IMR-90 (cell line): ENCODE measurements at places on chromosomes 6 and 20. TPM values are rescaled to one million over a fixed set of nuclear protein-coding genes. Genes with fewer than 3 reads are reported as not detected.
A peak's percentile ranks its signal among the peaks of the same experiment; 100 is the strongest.

DNA sequence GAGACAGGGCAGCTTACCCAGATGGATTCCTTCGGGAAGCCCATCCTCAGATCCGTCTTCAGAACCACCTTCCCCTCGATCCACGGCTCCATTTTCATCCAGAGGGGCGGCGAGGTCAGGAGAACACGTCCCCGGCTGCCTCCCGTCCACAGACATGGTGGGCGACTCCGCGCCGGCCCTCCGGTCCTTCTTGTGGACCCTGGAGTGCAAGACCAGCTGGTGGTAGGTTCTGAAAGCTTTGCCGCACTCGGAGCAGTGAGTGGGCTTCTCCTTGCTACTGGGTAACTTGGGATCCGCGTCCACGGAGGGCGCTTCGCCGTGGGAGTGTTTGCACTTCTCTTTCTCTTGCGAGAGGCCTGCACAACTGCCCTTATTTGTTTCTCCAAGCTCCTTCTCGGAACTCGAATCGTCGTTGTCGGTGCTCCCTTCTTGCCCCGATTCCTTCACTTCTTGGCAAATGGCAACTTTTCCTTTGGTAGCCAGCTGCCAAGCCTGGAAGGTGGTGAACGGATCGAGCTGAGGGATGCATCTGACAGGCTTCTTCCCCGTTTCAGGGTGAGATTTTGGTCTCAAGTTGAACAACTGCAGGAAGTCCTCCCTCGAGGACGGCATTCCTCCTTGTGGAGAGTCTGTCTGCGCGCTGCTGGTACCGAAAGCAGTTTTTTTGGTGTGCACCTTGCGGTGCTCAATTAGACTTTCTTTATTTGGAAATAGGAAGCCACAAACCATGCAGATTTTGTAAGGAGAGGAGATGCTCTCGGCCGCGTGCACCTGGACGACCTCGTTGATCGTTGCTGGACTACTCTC, 12.0 kb downstream of the ZNF217 start:
- DNase-seq, result no peak

DNA sequence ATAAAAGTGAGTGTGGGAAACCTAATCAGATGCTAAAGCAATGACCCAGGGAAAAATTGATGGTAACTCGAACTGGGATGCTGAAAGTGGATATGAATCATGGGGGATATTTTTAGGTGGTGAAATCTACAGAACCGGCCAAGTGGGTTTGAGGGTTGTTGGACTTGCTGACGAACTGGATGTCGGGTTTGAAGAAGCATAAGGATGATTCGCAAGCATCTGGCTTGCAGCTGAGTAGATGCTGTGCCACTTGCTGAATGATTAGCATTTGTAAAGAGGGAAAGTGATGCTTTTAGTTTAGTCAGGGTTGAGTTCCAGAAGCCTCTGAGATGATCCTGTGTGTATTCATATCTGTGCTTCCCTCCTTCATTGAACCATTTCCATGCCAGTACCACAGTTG, 54.9 kb downstream of the UBR2 start:
- DNase-seq, result peak; percentile 83

DNA sequence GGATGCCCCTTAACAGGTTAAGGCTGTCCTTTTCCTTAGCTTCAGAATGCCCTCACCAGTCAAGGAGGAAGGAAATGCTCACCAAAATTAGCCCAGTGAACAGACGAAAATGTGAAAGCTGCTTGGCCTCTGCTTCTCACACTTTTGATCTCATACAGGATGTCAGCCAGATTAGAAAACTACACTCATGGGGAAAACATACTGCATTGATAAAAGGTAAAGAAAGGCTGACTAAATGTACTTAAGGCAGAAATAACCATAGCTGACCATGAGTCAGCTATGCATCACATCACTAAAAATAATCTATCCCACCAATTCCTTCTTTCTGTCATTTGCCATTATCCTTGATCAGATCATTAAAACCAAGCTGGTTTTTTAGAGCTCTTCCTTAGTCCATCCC, 198.4 kb upstream of the TENT5A start:
- DNase-seq, result peak; percentile 85

DNA sequence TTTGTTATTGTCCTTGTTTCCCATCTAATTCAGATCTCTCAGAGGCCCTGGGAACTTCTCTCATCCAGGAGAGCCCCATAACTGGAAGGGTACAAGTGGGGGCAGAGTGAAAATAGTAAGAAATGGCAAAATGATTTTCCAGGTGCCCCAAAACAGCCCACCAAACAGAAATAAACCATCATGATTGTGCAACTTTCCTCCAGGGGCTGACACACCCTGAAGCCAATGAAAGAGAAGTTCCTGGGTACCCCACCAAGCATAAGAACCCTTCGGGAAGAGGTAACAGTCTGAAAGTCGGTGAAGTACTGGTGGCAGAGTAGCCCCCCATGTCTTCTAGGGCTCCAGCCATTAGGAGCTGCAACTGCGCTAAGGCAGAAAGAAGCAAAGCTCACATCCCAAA, 282.0 kb downstream of the PTPRT start:
- DNase-seq, result no peak

- DNase-seq, result no peak
Measured at GRCh38 chr6:50891290-50891689, 72.6 kb downstream of the TFAP2B start.

GRCh38 chr6:43247114-43247999, 4.1 kb downstream of the TTBK1 start:
- peak; percentile 13 for DNase-seq

GRCh38 chr20:62583424-62583920, 58.8 kb upstream of the SLCO4A1 start:
- DNase-seq, result no peak

DNA sequence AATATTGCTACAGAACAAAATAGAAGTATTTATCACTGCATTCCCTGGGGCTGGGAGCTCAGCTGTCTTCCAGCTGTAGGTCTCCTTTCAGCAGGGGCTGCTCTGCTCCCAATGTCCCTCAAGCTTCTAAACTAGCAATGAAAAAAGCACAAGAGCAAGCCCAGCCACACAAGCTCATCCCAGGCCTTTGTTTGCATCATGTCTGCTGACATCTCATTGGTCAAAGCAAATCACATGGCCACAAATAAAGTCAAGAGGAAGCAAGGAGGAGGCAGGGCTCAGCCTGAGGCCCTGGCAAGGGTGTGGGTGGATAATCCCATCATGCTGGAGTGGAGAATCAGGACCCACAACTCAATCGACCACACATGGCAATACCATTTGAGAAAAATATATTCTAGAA, 2.2 kb upstream of the BFSP1 start:
- peak; percentile 60 for DNase-seq

GRCh38 chr6:53654745-53655240, 10.8 kb downstream of the KLHL31 start:
- DNase-seq, result no peak

DNA sequence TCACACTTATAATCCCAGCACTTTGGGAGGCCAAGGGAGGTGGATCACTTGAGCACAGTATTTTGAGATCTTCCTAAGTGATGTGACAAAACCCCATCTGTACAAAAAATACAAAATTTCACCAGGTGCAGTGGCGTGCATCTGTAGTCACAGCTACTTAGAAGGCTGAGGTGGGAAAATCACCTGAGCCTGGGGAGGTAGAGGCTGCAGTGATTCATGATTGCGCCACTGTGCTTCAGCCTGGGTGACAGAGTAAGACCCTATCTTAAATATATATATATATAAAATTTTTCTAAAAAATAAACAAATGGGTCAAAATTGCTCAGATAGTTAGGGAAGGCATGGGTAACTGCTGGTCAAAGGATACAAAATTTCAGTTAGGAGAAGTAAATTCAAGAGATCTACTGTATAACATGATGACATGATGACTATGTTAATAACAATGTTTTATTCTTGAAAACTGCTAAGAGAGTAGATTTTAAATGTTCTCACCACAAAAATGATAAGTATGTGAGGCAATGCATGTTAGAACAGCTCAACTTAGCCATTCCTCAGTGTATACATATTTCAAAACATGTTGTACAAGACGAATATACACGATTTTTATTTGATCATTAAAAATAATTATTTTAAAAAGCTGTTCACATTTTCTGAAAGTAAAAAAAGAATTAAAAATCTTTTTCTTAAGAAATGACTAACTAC, 24.4 kb downstream of the TBC1D32 start:
- DNase-seq, result peak; percentile 82

DNA sequence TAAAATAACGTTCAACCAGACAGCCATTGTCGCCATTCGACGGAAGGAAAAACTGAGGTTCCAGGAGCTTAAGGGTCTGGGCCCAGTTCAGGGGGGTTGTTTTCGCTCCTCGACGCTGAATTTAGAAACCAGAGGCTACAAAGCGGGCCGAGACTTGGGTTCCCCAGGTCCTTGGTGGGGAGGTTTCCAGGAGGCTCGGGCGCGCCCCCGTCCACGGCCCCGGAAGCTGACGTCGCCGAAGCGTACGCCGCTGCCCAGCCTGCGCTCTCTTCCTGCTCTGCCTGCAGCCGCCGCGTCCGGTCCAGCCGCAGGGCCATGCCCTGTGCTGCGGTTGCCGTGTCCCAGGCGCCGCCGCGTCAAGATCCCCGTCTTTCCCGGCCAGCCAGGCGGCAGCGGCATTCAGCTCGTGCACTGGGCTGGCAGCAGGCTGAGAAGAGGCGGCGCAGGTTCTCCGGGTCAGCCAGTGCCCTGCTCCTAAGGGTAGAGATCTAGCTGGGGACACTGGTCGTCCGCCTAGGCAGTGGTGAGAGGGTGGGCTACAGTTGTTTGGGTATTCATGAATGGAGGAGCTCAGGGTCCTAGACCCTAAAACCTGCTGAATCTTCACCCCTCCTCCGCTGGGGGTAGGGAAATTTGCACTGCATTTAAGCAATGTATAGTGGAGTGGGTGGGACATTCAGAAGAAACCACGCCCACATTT, 901 bp upstream of the TRIM26 start:
- DNase-seq, result peak; percentile 73

Gene HCK
- not detected in 2 replicates for polyA plus RNA-seq

Gene RFX6
- polyA plus RNA-seq, result not detected in 2 replicates

Gene SIRPD
- polyA plus RNA-seq, result not detected in 2 replicates

Gene SAMD3
- polyA plus RNA-seq, result 3.6 and 3.9 TPM in 2 replicates
